ENCODE measurements at places on chromosomes 6 and 20. TPM values are rescaled to one million over a fixed set of nuclear protein-coding genes. Genes with fewer than 3 reads are reported as not detected.

DNA sequence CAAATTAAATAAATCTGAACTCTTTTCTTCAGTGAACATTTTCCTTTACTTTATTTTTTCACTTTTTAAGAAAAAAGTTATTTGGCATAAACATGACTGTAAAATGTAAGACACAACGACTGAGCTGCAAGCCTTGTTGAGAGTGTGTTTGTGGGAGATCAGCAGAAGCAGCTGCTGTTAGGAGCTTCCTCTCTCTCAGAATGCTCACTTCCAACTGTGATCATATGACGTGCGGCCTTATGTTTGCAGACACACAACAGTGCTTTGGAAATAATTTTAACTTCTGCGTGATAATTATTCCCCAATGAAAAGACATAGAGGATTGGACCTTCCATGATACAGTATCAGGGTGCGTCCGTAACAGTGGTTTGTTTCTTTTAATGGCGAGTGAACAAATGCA is 104.0 kb downstream of the ARHGAP18 start:
- DNase-seq, result no peak

- no peak for DNase-seq
Measured at GRCh38 chr20:45467861-45468260, 1.7 kb upstream of the WFDC2 start.

DNA sequence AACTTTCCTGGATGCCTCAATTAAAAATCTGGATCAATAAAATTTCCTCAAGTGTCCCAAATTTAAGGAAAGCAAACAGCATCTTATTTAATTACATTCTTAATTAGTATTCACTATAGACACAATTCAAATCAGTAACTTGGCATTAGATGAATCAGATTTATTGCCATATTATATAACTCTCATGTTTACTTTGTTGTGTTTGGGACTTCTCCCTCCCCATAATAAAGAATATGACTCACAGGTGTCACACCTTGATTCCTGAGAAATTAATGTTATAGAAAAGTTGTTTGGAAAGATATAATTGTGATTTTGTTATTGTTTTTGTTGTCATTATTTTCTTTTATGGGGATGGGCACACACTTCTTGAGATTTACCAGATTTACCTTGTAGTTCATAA is 18.4 kb downstream of the EYA4 start:
- DNase-seq, result no peak

Gene MGME1
- 9.5 TPM for total RNA-seq

DNA sequence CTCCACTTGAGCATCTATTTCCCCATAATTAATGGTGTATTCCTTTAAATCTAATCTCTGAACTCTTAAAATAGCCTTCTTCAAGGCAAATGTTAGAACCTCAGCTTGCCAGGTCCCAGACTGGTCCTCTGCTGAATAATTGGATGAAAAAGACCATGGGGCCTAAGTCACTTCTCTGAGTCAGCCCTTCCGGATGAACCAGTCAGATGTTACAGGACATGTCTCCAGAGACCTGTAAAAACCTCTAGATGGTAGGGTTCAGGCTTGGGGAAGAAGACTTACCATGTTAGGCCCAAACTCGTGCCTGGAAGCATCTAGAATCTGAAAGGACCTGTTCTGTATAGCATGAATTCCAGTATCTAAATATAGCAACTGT is 97.3 kb downstream of the CDKAL1 start:
- no peak for DNase-seq

DNA sequence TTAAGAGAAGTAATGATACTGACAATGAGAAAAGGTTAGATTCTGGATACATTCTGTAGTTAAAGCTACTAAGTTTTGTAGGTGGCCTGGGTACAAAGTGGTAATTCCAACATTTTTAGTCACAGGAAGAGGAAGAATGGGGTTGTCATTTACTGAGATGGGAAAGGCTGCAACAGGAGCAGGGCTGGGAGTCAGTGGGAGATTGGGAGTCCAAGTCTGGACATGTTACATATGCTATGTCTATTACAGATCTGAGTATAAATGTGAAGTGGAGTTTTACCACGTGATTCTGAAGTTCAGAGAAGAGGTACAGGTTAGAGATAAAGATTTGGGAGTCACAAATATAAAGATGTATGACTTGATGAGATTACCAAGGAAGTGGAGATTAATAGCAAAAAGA is 116.2 kb downstream of the RWDD2A start:
- DNase-seq, result no peak

Gene C6orf120
- 17.6 TPM for total RNA-seq

GRCh38 chr20:25324412-25324811 is 66.2 kb downstream of the ABHD12 start:
- no peak for DNase-seq

Gene SCRT2
- total RNA-seq, result not detected

All from H4 (cell line).